Activated CD4-positive, alpha-beta T cell treated with anti-CD3 and anti-CD28 coated beads for 1 hour (primary cell): ENCODE measurements at places on chromosomes 4 and X.

GRCh38 chrX:24081661-24082154 is 27.0 kb downstream of the EIF2S3 start:
- DNase-seq: peak; percentile 18

DNA sequence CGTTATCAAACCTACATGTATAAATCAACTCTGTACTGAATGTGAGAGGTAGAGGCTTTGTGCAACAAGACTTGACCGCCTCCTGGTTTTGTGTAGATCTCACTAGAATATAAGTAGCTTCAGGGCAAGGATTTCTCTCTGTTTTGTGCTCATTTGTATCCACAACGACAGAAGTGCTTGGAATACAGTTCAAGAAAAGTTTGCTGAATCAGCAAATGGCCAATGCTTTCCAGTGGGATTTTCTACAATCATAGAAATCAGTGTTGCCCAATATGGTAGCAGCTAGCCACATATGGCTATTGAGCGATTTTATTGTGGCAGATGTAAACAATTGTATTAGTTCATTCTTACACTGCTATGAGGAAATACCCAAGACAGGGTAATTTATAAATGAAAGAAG is 127.4 kb downstream of the VCX3A start:
- no peak for DNase-seq

DNA sequence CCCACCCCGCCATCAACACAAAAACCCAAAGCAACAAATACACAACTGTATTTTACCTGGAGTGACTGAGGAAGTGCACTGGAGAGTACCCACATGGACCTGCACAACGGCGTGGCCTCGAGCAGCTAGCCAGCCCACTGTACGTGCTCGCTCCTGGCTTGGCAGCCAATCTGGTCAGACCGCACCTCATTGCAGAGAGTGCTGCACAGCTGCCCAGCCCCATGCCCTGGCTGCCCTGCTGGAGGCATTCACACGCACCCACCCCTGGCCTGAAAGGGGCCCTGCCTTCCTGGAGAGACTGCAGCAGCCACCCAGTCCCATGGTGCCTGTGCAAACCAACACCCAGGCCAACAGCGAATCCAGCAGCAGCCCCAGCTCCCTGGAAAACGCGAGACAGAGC is 116.3 kb downstream of the GALNTL6 start:
- no peak for DNase-seq

GRCh38 chrX:85221361-85221760 is 22.2 kb downstream of the SATL1 start:
- DNase-seq: no peak

DNA sequence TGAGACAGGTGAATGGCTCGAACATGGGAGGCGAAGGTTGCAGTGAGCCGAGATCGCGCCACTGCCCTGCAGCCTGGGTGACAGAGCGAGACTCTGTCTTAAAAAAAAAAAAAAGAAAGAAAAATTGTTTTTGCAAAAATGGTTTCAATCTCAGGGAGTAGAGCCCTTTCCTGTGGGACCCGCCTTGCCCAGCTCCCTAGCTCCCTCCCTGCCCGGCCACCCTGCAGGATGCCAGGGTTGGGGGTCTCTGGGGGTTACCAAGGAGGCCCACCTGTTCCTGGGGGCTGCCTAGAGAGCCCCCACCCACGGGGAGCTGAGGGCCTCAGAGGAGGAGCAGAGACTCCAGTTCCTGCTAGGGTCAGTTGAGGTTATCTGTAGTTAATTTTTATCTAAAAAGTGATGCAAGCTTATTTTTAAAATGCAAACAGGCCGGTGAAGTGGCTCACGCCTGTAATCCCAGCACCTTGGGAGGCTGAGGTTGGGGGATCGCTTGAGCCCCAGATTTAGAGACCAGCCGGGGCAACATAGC is 18.7 kb upstream of the PLCXD1 start:
- DNase-seq: no peak

DNA sequence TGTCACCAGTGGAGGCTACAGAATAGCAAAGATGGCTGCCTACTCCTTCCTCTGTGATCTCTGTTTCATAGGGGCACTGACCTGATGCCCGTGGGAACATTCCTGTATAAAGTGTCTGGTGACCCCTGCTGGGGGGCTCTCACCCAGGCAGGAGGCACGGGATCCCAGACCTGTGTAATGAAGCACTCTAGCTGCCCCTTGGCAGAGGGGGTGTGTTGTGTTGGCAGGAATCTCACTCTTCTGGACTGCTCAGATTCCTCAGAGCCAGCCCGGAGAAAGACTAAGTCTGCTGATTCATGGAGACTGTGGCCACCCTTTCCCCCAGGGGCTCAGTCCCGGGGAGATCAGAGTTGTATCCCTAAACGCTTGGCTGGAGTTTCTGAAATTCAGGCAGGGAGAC is 648.3 kb downstream of the SPRY1 start:
- no peak for DNase-seq
